Kasumi-1 (cell line): ENCODE measurements at places on chromosomes 1 and 21.

DNA sequence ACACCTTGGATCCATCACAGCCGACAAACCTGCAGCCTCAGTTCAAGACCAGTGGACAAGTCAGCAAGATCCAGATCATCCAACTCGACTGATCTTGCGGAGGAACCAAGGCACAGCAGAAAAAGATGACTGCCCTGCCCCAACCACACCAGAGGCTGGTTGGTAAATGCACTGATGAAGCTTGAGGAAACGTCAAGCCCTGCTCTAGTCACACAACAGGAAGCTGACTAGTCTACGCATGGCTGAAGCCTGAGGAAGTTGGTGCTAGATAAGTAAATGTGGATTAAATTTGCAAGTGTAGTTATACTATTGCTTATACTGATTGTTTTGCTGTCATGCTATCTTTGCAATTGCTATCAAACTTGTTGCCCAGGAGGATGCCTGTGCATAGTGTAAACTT is 89.0 kb downstream of the LIPI start:
- peak; percentile 36 for DNase-seq

GRCh38 chr1:160103658-160104408 is 5.4 kb upstream of the IGSF8 start:
- no peak for DNase-seq

DNA sequence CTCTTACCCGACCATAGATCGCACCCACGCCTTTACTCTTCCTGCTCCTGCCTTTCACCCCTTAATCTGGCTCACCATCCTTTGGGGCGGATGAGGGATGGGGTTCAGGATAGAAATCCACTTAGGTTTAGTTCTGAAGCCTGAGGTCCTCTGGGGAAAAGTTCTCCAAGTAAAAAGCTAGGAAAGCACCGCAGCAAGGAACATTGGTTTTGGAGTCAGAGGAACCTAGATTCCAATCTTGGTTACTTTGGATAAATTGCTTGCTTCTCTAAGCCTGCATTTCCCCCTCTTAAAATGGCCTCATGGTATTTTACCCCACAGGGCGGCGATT is 988 bp upstream of the ASAP3 start:
- no peak for DNase-seq

GRCh38 chr1:9129266-9130041 is 552 bp upstream of the GPR157 start:
- DNase-seq: peak; percentile 56

- DNase-seq: no peak
Observed at GRCh38 chr1:66693856-66694255, 58.4 kb upstream of the DYNLT5 start.

DNA sequence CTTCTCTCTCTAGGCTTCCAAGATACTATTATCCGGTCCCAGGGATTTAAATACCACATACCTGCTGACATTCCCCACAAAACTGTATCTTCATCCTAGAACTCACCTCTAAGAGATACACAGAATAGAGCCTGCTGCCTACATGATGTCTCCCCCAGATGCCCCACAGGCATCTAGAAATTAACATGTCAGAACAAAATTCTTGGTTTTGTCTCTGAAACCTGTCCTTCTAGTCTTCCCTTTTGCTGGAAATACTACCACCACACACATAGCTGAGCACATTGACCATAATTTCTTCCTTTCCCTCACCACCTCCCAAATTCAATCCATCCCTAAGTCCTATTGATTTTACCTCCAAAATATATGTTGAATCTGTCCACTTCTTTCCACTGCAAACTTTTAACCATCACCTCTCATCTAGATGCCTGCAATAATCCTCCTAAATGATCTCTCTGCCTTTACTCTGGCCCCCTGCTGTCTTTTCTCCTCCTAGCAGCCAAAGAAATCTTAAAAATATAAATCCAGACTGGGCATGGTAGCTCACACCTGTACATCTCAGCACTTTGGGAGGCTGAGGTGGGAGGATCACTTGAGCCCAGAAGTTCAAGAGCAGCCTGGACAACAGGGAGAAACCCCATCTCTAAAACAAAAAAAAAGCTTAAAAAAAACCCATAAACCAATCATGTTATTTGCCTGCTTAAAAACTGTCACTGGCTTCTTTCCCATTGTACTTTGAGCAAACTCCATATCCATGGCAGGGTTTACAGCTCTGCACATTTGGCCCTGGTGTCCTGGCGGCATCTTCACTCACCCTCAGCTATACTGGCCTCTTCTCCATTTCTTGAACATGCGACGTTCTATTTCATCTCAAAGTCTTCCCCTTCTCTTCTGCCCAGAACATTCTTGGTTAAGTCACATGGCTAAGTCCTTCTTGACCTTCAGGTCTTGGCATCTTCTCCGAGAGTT is 6.2 kb upstream of the FAM76A start:
- peak; percentile 52 for DNase-seq

DNA sequence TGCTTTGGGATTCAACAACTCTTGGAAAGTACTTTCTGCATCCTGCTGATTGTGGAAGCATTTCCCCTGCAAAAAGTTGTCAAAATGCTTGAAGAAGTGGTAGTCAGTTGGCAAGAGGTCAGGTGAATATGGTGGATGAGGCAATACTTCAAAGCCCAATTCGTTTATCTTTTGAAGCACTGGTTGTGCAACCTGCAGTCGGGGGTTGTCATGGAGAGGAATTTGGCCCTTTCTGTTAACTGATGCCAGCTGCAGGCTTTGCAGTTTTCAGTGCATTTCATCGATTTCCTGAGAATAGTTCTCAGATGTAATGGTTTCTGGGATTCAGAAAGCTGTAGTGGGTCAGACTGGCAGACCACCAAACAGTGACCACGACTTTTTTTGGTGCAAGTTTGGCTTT is 47.6 kb upstream of the GJA5 start:
- no peak for DNase-seq

GRCh38 chr21:26892151-26892550 is 46.9 kb upstream of the ADAMTS1 start:
- no peak for DNase-seq

DNA sequence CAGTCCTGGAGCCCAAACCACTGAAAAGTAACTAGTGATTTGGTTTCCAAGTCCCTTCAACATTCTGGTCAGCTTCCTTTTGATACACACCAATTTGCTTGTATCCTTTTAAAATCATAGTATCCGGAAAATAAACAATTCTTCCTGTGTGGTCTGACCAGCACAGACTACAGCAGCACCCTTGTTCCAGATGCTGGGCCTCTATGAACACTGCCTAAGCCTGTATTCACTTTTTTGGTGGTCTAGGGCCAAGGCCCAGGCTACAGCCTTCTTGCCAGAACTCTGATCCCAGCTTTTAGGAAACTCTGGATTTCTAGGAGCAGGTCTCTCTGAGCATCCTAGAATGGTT is 801 bp upstream of the DDAH1 start:
- no peak for DNase-seq
